GM03348 (cell line): ENCODE measurements at places on chromosomes 16 and 17.

GRCh38 chr17:64938290-64938689 lies 19.0 kb upstream of the LRRC37A3 start:
- no peak for DNase-seq

DNA sequence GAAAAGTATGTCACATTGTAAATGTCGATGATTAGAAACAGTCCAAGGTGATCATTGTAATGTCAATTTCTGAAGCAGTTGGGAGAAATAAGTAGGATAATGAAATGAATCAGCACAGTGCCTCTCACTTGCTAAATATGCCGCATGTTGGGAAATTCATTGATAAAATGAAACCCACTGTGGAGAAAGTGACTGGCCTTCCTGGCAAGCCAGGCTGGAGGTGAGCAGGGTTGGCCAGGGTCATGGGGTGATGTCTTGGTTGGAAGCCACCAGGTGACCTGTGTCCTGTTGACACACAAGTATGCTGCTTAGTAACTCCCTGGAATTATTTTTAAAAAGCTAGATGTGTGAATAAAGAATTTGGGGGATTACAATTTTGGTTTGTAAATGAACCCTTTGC lies 14.9 kb upstream of the WNT9B start:
- DNase-seq = no peak

DNA sequence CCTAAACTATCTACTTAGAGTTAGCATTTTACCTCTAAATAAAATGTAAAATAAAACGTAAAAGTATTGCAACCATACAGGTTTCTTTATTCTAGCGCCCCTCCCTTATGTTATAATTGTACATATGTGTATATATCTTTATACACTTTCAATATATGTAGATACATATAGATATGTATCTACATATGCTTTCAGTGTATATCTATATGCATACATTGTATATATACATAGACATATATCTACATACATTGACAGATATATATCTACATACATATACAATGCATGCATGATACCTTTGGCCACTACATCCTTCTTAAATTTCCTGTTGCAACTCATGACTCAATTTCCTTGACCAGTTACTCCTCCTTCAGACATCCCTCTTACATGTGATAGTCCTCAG lies 16.7 kb downstream of the BPTF start:
- no peak for DNase-seq

GRCh38 chr16:28326881-28327610 lies 34.7 kb downstream of the SBK1 start:
- peak; percentile 84 for DNase-seq

DNA sequence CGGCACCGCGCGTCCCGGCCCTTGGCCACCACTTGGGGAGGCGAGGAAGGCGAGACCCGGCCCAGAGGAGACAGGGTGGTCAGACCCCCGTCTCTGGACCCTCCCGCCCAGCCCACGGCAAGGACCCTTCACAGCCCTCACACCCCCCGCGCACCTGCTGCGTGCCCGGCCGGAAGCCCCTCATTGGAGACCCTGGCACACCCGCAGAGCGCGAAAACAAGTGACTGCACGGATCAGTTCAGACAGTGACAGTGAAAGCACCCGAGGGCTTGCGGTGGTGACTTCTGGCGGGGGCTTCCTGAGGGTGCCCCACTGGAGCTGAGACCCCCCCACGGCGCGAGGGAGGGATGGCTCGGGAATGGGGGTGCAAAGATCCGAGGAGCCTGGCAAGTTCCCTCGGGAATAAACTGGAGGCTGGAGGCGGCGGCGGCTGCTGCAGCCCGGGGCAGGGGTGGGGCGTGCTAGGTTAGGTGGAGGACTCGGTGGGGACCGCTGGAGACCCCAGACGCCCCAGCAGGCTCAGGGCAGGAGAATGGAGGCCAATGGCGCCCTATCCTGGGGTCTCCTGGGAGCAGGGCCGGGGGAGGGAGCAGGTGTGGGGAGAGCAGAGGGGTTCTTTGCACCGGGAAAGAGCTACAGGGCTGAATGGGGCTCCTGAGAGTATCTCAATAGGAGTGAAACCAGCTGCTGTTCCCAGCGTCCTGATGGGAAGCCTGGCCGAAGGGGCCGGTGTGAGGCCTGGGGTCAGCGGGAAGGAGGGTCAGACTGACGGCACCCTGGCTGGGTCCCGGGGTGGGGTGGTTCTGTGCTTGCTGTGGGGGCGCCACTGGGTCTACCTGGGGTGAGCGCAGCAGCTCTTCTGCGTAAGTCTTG lies 824 bp upstream of the FBXL16 start:
- DNase-seq = no peak

DNA sequence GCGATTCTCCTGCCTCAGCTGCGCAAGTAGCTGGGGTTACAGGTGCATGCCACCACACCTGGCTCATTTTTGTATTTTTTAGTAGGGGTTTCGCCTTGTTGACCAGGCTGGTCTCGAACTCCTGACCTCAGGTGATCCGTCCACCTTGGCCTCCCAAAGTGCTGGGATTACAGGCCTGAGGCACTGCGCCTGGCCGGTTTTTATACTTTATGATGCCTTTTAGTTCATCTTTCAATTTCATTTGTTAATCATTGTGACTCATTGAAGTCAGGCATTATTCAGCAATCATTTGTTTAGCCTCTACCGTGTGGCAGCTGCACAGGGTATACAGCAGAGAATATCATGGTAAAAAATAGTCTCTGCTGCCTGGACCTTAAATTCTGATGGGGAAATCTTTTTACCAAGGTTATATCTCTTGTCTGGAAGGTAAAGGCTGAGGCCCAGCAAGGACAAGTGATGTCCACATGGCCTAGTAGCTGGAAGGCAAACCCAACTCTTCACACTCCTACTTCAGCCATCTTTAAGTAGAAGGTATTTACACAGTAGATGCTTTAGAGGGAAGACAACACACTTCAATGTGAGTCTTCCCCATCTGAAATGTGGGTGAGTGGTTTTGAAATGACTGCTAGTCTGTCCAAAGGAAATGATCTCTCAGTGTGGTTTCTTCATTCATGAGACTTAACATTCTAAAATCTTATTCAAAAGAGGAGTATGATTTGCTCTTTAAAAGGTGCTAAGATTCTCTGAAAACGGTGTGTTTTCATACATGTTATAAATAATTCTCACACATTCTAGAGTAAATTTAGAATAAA lies 2.4 kb downstream of the PRPSAP2 start:
- DNase-seq = no peak

- DNase-seq = no peak
Observed at GRCh38 chr17:28575126-28575795, 1.4 kb downstream of the ALDOC start.

GRCh38 chr16:69888005-69888590 lies 63.0 kb upstream of the CLEC18A start:
- DNase-seq = no peak

GRCh38 chr17:48571024-48571818 lies 6.9 kb downstream of the HOXB4 start:
- DNase-seq = no peak

DNA sequence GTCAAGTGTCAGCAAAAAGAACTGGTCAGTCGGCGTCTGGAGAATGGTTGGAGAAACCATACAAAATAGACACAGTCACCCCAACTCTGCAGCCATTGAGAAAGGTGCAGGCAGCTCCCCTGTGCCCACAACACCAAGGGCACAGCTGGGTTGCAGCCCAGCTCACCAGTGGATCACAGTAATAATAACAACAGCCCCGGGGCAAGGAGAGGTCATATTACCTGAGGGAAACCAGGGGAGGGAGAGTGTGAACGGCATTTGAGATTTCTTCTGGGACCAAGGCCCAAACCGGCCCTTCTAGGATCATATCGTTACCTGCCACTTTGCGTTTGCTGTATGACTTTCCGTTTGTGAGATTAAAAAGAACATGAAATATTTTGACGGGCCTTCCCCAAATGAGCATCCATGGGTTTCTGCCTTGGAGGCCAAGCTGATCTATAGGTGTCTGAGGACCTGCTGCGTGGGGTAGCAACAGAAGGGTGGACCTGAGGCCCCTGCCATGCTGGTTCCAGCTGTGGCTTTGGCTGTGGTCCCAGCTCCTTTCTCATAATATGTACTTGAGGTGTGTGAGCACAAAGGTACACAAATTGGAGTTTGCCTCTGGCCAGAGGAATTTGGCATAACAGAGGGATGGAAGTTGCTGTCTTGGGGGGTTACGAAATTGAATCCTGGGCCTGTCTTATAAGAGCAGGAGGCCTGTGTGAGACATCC lies 154.6 kb downstream of the CMIP start:
- DNase-seq = no peak

GRCh38 chr16:55668340-55669281 lies 12.8 kb downstream of the SLC6A2 start:
- DNase-seq = peak; percentile 49

GRCh38 chr17:61806936-61807335 lies 56.4 kb downstream of the BRIP1 start:
- DNase-seq = no peak

GRCh38 chr16:50257876-50258275 lies 8.5 kb upstream of the ADCY7 start:
- no peak for DNase-seq

- DNase-seq = no peak
Observed at GRCh38 chr17:67813803-67814180, 11.5 kb upstream of the BPTF start.

GRCh38 chr17:66465701-66466100 lies 163.3 kb downstream of the PRKCA start:
- DNase-seq = no peak

- DNase-seq = peak; percentile 62
Observed at GRCh38 chr17:48463526-48463925, 33.5 kb upstream of the SKAP1 start.

- no peak for DNase-seq
Observed at GRCh38 chr16:67233596-67233995, 6.7 kb downstream of the TMEM208 start.

DNA sequence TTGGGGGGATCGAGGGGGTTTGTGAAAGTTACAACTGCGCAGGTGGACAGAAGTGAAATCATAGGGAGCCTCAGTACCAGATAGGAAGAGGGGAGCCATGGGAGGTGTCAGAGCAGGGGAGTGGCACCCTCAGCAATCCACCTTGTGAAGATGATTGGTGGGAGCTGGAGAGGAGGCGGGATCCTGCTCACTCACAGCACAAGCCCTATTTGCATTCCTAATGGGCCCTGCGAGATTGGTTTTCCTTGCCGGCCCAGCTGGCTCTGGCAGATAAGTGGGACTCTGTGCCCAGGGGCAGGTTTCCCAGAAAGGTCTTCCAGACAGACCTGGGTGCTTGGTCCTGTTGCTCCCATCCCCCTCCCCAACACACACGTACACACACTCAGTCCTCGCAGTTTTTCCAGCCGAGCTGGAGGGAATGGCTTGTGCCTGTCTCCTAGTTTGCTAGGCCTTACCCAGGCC lies 9.4 kb downstream of the WNT3 start:
- DNase-seq = no peak

GRCh38 chr16:48347191-48347865 lies 37.9 kb downstream of the SIAH1 start:
- no peak for DNase-seq
